NCI-H1092 (cell line): ENCODE measurements at places on chromosomes 12 and 14.

DNA sequence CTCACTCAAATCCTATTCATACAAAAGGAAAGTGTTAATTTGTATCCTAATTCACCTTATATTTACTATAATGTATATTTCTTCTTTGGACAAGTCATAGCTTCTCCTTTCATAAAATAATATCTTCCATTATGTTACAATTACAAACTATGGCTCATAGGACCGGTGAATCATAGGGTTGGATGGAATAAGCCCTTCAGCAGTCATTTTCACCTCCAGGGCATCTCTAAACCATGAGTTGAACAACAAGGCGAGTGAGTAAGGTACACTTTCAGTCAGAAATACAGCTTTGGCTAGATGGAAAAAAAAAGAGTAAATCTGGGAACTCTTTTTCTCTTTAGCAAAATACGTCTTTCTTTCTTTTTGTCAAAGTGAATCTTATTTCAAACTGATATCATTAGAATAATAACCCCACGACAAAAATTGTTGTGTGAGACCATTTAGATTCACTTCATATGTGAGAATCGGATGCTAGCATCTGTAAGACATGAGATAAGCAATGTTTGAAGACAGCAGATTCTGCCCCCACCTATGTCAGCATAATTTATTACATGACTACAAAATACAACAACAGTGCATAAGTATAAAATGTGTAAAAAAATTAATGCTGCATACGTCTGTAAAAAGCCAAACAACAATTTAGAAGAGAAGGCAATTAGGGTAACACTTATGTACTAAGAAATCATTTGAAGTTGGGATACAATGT lies 184.4 kb upstream of the SLC38A2 start:
- no peak for DNase-seq

DNA sequence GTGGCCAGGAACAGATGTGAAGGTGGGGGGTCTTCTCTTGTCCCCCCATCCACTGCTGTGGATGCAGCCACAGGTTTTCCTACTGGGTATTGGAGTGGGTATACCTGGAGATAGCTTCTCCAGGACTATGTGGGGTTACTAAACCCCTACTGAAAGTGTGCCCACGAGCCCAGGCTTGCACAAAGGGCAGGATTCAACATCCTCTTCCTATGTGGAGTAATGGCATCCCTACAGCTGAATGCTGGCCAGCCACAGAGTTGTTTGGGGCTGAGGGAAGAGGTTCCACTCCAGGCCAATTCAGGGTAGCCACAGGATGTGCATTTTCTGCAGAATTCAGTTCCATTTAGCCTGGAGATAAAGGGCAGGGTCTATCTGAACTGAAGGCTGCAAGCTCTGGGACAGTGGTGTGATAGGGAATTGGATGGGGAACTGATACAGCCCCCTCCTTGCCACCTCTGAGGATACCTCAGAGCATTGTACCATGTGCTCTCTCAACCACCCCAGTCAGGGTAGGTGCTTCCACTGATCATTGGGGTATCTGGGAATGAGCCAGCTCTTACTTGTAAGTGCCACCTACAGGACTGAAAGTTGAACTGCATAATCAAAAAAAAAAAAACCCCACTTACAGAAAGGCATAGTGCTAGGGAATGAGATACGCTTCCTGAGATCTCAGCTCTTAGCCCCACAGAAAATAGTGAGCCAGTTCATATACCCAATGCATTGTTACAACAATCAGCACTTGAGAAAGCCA lies 187.1 kb downstream of the KITLG start:
- no peak for DNase-seq

DNA sequence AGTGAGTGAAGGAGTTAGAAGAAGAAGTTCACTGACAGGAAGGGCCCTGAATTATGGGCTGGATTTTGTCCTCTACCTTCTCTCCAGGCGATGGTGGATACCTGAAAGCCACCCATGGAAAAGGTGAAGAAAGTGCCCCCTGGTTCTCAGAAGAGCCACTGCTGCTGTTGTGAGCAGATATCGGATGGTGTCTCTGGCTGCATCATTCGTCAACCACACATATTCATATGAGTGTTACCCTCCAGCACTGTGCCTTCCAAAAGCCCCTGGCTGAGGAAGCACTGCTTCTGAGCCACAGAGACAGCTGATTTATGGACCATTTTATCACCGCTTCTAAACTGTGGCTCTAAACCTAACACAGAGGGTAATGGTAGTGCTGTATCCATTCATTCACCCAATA lies 2.0 kb upstream of the ACTN1 start:
- DNase-seq: no peak

GRCh38 chr12:72234886-72235285 lies 37.3 kb upstream of the TRHDE start:
- no peak for DNase-seq

- no peak for DNase-seq
Observed at GRCh38 chr14:70415788-70416187, 1.1 kb downstream of the SYNJ2BP start.

GRCh38 chr12:65209655-65210043 lies 40.3 kb downstream of the LEMD3 start:
- DNase-seq: no peak

GRCh38 chr14:68243450-68244010 lies 424.0 kb downstream of the RAD51B start:
- DNase-seq: no peak

- DNase-seq: no peak
Observed at GRCh38 chr14:101505236-101505970, 55.9 kb upstream of the DIO3 start.

DNA sequence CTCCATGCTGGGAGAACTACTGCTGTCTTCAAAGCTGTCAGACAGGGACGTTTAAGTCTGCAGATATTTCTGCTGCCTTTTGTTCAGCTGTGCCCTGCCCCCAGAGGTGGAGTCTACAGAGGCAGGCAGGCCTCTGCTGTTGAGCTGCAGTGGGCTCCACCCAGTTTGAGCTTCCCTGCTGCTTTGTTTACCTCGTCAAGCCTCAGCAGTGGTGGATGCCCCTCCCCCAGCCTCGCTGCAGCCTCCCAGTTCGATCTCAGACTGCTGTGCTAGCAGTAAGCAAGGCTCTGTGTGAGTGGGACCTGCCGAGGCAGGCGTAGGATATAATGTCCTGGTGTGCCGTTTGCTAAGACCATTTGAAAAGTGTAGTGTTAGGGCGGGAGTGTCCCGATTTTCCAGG lies 31.4 kb upstream of the RFX4 start:
- no peak for DNase-seq

- DNase-seq: no peak
Observed at GRCh38 chr12:29534935-29535334, 37.4 kb upstream of the OVCH1 start.

DNA sequence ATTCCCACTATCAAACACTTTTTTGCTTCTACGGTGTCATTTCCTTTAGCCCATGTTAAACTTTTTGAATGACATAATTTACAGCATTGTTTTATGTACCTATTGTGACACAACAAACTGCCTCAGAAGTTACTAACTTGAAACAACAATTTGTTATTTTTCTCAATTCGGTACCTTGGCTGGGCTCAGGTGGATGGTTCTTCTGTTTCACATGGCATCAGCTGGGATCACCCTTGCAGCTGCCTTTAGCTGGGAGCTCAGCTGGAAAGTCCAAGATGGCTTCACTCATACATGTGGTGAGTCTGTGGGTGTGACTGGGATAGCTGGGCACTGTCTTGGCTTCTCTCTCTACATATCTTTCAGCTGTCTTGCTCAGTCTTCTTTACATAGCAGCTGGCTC lies 156.0 kb downstream of the GXYLT1 start:
- no peak for DNase-seq

- DNase-seq: no peak
Observed at GRCh38 chr12:67426067-67426466, 156.9 kb downstream of the CAND1 start.

DNA sequence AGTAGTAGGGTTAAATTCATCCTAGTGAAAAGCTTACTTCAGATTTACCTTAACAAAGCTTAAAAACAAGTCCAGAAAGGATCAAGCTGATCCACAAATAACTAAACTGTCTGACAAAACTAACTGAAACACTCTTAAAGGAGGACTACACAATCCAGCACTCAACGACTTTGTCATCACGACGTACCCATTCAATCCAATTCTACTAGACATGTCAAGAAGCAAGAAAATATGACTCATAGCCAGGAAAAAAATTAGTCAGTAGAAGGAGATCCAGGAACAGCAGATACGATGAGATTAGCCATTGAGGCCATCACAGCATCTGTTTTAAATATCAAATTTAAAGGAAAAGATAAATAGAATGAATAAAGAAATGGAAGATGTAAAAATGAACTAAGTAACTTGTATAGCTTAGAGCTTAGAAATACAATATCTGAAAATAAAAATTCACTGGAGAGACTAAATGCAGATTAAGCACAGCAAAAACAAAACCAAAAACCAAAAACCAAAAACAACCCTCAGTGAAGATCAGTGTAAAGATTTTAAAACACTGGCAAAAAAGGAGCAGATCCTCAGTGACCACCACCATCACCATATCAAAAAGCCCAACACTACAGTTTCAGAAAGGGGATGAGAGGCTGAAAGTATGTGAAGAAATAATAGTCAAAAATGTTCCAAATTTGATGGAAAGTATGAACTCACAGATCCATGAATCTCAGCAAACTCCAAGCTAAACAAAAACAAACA lies 95.0 kb upstream of the CCND2 start:
- no peak for DNase-seq

DNA sequence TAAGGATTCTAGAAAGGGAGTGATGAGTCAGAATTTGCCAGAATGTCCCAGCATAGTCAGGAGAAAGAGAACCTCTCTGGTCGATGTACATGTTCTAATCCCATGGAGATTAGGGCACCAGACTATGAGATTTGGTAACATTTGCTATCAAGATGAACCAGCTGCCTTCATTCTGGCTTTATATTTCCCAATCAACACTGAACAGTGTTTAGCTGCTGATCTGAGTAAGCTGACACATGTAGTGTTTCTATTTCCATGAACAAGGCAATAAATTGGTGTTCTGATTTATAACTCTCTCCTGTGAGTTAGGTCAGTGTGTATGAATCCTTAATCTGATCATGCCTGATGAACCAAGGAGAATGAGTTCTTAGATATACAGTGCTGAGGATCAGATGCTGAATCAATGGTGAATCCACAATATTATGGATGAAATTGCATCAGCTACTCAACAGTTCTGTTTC lies 158.0 kb upstream of the AMIGO2 start:
- DNase-seq: no peak

DNA sequence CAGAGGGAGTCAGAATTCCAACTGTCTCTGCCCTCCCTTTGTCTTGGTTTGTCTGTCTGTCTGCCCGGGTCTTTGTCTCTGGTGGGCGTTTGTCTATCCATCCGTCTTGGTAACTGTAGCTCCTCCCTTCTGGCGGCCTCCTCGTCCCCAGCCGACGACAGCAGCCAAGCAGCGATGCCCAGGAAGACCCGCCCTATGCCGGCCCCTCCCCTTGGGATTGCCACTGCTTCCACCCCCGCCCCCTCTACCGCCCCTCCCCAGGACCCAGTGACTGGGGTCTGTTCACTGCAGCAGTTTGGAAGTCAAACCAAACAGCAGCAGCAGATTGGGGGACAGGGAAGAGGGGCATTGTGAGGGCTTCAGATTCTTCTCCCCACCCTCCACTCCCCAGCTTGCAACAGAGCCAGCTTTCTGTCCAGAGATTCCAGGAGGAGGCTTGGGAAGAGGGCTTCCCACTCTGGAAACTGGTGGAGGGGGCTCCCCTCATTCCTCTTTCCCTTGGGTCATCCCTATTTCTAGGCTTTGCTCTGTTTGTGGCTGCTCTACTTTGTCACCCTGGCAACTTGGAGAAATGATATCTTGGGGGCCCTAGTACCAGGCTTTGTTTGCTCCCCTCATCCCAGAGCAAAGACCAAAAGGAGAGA lies 2.4 kb upstream of the RARG start:
- no peak for DNase-seq

DNA sequence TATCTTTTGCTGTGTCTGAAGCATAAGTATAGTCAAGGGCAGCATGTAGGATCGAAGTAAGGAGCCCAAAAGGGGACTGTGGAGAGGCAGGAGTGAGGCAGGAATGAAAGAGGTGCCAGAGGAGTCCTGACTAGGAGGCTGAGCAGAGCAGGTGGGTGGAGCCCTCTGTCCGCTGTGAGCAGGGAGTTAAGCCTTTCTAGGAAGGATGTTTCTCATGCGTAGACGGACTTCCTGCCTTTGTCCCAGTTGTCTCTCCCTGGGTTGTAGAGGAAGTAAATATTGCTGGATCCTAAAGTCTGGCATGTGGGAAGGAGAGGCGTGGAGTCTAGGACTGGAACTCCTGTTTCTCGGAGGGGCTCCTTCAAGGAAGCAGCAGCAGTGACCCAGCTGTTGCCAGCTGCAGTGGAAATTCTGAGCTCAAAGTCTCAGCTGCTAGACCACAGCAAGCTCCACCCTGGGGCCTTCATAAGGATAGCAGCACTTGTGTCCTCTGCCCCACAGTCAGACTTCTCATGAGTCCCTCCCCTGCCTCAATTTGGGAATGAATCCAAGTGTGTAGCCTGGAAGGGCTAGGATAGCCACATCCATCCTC lies 44.0 kb downstream of the RBMS2 start:
- DNase-seq: no peak

GRCh38 chr12:93803424-93803807 lies 126.2 kb downstream of the CRADD start:
- no peak for DNase-seq

DNA sequence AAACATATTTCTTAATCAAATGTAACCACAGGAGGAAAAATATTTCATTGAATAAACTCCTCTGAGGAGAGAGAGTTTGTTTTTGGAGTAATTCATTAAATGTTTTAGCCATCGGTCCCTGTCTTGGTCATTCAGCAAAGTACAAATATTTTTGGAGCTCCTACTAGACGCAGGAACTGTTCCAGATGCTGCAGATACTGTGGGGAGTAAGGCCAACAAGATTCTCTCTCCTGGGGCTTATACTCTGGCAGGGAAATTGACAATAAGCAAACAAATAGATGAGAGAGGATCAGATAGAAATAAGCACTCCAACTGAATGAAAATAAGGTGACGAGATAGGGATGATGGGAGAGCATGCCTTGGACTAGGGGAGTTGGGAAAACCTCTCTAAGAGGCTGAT lies 264.1 kb downstream of the TTC8 start:
- no peak for DNase-seq

DNA sequence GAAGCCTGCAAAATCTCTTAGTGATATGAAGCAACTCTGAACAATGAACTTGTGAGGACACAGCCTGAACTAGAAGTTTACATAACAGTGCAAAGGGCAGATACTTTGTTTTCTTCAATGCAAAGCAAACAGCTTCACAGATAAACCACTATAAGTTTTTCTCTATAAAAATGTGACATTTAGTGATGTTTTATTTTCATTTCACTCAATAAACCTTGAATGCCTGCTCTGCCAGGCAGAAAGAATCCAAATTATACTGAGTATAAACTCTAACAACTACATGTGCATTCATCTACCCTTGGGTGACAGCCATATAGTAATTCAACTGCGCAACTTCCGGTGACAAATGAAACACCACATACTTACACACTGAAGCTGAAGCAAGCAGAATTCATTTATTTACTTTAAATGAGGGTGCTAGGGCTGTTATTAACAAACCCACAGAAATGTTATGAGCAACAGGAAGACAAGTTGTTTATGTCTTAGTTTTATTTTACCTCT lies 10.3 kb downstream of the DCP1B start:
- DNase-seq: no peak
